ENCODE measurements at places on chromosomes 2 and 18. TPM values are rescaled to one million over a fixed set of nuclear protein-coding genes. Genes with fewer than 3 reads are reported as not detected.

DYNAP gene
- total RNA-seq: not detected

SALL3 gene
- total RNA-seq: not detected

POTEJ gene
- not detected for total RNA-seq

GRCh38 chr2:19916385-19916950 lies 14.7 kb upstream of the TTC32 start:
- DNase-seq: no peak

GRCh38 chr2:3480352-3481010 lies 38.9 kb downstream of the ADI1 start:
- DNase-seq: no peak

DNA sequence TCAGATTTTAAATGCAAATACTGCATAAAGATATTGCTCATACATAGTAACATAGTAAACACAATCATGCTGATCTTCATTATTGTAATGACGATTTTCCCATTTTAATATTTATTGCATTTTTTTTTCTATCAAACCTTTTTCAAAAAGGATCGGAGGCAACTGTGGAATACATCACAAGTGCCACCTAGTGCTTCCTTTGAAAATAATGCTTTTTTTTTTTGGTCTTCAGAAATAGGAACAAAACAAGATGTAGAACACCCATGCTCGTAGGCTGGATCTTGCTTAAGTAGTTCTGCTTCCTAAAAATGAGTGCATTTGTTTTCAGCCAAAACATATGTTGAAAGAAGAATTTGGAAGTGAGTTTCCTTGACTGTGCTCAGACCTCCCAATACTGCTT lies 35.7 kb upstream of the GPR155 start:
- no peak for DNase-seq

DNA sequence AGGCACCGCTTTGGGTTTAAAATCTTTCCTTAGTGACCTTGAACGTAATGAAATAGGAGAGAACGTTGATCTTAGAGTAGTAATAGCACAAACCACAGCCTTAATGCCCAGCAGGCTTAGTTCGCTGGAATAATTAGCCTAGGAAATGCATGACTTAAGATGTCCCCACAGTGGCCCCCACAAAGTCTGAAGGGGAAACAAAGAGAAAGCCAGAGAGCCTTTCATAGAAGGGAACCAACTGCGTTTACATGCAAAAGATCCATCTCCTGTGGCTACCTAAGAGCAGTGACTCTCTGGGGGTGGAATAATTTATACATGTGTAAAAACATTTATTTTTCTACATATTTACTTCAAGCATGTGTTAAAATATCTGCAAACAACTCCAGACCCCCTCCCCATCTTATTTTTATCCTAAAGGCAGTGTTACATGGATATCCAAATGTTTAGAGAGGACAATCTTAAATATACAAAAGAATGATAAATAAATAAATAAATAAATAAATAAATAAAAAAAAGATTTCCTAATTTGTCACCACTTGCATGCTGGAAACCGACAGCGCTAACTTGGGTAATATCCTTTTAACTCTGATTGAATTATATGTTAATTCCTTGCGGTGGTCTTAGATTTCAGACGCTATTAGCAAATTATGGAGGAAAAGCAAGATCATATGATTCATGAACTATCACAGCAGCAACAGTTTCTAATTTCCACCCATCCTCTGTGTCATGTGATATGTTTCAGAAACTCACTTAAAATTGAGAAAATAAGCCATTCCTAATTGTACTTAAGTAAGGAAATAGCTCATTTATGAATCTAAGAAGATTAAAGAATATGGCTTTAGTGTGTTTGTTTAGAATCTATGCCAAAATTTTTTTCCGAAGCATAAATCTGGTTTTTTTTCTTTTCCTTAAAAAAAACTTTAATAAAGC lies 23.4 kb upstream of the CYP1B1 start:
- DNase-seq: no peak

DNA sequence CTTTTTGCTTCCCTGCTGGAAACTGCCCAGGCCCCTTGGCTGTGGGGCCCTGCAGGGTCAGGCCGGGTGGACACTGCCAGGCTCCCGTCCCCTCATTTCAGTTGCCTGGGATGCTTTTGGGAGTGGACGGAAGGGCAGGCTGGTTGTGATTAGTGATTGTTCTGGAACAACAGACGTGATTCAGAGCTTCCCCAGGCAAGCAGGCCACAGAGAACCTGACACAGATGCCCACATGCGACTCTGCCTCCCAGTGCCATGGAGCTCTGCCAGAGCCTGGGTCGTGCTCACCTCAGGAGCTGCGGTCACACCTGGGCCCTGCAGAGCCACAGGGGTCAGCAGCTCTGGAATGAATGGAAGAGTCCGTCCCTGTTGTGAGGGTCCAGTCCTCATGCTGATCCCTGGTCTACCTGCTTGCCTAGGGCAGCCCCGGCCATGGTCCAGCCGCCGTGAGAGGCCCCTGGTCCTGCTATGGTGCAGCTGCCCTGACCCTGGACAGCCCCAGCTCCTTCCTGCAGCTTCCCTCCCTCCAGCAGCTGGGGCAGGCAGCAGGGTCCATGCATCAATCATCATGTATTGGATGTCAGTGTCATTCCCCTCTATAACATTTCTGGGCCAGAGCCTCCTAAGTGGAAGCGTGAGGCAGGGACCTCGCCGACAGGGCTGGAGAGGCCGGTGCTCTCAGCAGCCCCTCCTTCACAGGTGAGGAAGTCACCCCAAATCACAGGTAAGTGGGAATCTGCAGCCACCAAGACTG lies 518.6 kb upstream of the MYT1L start:
- no peak for DNase-seq

DNA sequence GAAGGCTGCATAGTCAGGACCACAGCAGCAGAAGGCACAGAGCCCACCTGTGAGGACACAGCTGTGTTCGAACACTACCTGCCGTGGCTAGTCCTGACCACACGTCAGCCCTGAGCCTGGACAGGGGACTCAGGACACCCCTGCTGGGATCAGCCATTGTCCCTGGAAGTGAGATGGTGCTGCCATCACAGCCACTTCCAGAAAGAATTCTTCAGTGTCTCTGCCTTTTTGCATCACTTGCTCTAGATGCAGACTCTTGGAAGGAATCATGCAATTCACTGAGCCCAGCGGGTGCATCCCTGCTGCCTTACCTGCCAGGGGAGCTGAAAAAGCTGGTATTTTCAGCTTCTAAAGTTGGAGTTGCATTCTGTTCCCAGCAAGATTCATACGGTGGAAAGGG lies 49.3 kb downstream of the LAMA3 start:
- DNase-seq: no peak

DNA sequence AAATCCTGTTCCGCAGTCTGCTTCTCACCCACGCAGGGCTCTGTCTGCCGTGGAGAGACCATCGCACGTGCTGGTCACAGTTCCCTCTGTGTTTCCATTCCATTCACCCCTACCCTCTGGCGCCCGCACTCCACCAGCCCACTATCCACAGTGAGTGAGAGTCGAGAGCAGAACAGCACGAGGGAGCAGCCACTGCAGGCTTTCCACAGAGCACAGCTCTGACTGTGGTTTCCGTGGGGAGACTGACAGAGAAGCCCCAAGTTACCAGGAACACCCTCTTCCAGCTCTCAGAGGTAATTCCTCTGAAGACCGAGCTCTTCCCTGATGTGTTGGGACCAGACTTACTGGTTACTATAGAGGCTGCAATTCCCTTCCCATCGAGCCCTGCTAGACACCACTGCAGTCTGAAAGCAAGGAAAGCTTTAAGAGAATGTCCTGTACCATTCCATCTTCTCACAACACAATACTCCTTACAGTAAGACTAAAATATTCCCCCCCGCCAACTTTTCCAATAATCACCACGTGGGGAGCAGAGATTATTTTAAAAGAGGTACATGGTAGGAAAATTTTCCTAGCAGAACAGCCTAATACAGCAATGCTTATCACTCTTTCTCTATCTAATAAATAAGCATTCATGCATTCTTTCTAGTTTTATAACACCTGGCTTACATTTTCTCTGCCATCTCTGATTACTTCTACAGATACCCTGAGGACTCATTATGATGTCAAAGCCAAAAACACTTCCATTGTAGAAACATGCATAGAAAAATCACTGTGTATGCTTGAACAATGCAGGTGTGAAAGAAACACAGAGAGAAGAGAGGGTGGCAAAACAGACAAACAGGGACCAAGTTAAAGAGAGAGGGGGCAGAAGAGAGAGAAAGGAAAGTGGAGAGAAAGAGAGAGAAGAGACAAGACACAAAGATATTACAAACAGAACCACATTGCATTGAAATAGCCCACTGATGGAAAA lies 4.7 kb downstream of the MYT1L start:
- DNase-seq: no peak

DNA sequence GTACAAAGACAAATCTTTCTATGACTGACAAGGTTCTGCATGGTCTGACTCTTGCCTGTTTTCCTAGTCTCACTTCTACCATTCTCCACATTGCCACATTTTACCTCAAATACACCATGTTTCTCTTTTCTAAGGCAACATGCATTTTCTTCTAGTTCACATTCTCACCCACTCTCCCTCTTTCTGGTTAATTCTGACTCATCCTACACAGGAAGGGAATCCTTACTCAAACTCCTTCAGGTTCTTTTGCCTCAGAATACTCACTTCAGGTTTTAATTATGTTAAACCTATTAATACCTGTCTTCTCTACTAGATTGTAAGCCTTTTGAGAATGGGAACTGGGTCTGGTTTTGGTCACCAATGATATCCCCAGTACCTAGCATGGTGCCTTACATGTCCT lies 47.2 kb downstream of the MAP2 start:
- no peak for DNase-seq

GRCh38 chr2:37246205-37246604 lies 14.7 kb downstream of the NDUFAF7 start:
- no peak for DNase-seq

DNA sequence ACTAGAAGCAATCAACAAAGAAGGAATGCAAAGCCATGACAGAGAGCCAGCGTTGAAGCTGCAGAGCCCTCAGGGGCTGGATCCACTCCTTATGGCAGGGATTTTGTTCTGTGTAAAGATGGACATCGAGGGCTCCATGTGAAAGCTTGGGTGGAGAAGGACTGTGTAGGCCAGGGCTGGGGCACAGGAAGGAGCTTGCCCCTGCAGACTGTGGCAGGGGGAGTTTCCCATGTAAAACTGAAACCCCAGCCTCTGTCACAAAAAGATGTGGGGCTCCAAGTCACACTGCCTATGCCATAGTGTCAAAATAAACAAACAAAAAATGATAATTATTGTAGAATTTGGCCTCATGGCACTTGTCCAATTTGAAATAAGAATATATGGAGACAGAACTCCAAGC lies 408.7 kb upstream of the HS6ST1 start:
- no peak for DNase-seq

GRCh38 chr2:216665717-216666116 lies 29.6 kb downstream of the IGFBP5 start:
- no peak for DNase-seq

DNA sequence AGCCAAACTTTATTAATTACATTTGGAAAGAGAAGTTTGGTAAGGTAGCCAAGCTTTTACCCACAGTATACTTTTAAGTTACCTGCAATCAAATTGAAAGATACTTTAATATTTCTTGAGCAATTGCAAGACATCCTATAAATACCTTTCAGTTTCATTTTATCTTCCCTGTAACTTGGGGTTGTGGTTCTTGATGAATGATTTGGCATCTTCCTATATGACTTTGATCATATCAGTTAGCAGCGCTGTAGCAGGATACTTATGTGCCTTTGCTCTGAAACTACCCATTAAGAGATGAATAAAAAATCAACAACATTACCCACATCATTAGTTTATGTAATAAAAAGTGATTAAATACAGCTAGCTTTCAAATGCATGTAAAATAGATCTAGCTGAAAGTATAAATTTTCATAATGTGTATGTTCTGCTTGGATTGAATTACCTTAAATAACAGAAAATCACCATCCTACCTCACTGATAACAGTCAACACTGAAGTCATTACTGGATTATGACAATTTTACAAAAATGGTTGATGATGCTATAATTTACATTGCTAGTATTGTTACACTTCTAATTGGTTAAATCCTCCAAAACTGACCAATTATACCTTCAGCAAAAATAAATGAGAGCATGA lies 50.4 kb downstream of the MMADHC start:
- DNase-seq: no peak

- no peak for DNase-seq
Measured at GRCh38 chr2:230658877-230659652, 53.6 kb upstream of the CAB39 start.

- no peak for DNase-seq
Measured at GRCh38 chr18:52963481-52963880, 623.5 kb downstream of the DCC start.

GRCh38 chr2:180319586-180320405 lies 312.7 kb upstream of the CWC22 start:
- no peak for DNase-seq
